CD14-positive monocyte (primary cell): ENCODE measurements at places on chromosomes 3 and 15.
A peak's percentile ranks its signal among the peaks of the same experiment; 100 is the strongest.

- no peak for DNase-seq
Measured at GRCh38 chr15:49174902-49175301, 4.9 kb downstream of the GALK2 start.

GRCh38 chr3:13564751-13565560 lies 16.0 kb downstream of the FBLN2 start:
- DNase-seq: no peak

DNA sequence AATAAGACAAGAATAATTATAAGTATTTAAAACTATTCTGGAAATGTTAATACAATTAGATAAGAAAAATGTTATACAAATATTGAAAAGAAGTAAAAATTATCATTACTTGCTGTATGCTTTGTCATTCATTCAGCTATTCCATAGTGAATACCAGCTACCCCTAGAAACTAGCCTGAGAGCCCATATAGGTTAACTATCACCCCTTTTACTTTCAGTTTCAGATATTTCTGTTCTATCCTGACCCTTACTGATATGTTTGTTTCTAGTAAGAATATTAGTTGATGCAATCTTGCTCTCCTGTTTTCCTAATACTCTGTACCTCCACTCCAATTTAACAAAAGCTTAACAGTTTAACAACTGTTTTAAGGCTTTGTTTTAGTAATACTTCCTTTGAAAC lies 31.6 kb downstream of the FAM227B start:
- no peak for DNase-seq

DNA sequence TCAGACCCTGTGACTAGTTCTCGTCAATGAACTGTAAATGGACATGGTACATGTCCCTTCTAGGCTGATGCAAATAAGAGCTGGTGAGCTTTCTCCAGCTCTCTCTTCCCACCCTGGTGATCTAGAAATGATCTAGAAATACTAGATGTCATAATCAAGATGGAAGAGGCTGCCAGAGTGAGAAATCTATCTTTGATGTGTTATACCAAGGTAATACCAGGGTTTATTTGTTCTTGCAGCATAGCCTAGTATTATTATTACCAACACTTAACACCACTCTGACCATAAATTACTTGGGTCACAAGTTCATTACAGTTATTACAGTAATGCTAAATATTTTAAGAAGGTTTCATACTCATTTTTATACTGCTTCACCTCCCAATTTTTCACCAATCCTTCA lies 138.4 kb upstream of the LMCD1 start:
- no peak for DNase-seq

DNA sequence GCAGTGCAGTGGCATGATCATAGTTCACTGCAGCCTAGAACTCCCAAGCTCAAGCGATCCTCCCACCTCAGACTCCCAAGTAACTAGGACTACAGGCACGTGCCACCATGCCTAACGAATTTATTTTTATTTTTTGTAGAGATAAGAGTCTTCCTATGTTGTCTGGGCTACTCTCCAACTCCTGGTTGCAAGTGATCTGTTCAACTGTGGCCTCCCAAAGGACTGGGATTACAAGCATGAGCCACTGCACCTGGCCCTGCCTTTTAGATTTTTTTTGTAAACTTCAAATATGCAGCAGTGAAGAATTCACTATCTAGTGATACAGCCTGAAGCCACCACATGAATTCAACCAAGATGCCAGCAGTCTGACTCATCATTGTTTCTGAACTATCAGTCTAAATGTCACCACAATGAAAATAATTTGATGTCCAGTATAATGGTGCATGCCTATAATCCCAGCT lies 32.7 kb downstream of the UBXN7 start:
- DNase-seq: no peak

DNA sequence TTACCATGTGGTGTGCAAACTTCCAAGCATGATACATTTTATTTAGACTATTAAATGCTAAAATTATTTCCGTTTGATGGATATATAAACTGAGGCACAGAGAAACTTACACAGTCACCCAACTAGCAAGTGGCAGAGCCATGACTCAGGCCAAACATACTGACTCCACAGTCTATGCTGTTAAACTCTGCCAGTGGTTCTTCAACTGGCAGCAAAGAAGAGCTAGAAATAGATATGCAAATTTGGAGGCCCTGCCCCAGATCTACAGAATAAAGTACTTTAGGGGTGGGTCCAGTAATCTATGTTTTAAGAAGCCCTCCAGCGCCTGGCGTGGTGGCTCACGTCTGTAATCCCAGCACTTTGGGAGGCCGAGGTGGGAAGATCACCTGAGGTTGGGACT lies 400.0 kb downstream of the FOXP1 start:
- no peak for DNase-seq

- no peak for DNase-seq
Measured at GRCh38 chr3:54191220-54191619, 68.9 kb downstream of the CACNA2D3 start.

GRCh38 chr3:145639003-145639606 lies 521.9 kb downstream of the PLOD2 start:
- no peak for DNase-seq

DNA sequence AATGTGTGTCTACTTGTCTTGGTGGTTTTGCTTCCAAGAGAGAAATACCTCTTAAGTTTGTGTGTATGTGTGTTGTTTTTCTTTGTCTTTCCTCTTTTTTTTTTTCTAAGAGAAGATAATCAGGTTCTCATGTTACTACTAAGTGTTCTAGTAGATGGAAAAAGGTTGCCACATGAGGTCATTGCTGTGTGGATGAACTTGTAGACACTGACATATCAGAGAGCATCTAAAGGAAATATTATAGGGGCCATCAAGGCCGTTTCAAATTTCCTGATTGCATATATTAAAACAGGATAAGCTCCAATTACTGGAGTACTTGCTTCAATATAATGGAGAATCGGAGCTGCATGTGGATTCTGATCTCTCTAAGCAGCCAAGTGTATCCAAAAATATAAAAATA lies 747.5 kb downstream of the NR2F2 start:
- DNase-seq: no peak

GRCh38 chr3:56190771-56191305 lies 277.4 kb downstream of the ERC2 start:
- no peak for DNase-seq

- peak; percentile 50 for DNase-seq
Measured at GRCh38 chr3:172102123-172102882, 62.9 kb downstream of the FNDC3B start.

GRCh38 chr3:48662753-48663488 lies at the start of gene CELSR3:
CELSR3 (minus strand) TSS chr3:48662886; CDS start chr3:48662634, 252 bp downstream.
- DNase-seq: peak; percentile 58

GRCh38 chr15:45429941-45430792 lies 51.8 kb upstream of the GATM start:
- DNase-seq: peak; percentile 81

- DNase-seq: peak; percentile 19
Measured at GRCh38 chr3:171646357-171647133, 163.7 kb downstream of the PLD1 start.

DNA sequence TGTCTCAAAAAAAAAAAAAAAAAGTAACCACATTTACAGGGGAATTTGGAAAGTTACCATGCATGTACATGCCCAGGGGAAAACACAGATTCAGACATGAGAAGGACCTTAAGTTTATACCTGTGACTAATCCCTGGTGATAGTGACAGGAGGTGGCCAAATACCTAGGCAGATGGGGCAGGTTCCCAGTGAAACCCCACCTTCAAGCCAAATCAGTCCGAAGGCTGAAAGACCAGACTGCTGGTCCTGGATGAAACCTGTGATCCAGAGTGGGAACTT lies 15.8 kb downstream of the SPCS1 start:
- DNase-seq: no peak

- DNase-seq: no peak
Measured at GRCh38 chr3:183680061-183680460, 17.5 kb upstream of the YEATS2 start.

GRCh38 chr3:143105170-143105569 lies 14.4 kb upstream of the CHST2 start:
- DNase-seq: no peak

DNA sequence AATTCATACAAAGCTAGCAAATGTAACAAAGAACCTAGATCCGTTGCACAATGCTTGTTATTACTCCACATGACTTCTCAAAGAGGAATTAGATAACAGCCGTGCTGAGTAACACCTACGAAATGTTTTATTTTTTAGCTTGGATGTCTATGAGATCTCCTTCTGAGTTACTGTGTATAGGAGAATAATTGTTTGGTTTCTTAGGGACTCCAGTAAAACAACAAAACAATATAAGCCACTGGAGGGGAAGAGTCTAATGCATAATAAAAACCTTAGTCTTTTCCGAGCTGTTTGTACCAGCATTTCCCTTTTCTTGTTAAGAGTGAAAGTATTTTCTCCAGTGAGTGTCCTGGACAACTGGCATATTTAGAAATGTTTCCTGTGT lies 15.6 kb downstream of the SNAP23 start:
- peak; percentile 62 for DNase-seq

DNA sequence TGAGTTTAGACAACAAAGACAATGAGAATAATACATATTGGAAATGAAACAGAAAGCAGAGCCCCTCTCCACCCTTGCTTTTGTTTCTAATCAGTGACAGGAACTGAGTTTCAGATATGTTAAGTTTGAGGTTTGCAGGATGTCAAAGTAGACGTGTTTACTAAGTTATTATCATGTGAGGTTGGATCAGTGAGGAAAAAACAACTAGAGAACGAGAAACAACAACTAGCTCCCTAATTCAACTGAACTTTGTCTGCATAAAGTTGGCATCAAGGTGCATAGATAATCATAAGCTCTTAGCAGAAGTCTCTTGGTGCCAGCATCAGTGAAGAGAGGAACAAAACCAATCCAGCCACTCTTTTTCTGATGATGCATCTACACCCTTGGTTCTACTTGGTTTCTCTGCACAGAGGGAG lies 491.1 kb upstream of the NR2F2 start:
- DNase-seq: no peak

- no peak for DNase-seq
Measured at GRCh38 chr3:25831578-25831977, 41.7 kb downstream of the OXSM start.
